CD4-positive, alpha-beta T cell treated with Interleukin-17A for 1 hour (primary cell): ENCODE measurements at places on chromosomes 6 and 20.

DNA sequence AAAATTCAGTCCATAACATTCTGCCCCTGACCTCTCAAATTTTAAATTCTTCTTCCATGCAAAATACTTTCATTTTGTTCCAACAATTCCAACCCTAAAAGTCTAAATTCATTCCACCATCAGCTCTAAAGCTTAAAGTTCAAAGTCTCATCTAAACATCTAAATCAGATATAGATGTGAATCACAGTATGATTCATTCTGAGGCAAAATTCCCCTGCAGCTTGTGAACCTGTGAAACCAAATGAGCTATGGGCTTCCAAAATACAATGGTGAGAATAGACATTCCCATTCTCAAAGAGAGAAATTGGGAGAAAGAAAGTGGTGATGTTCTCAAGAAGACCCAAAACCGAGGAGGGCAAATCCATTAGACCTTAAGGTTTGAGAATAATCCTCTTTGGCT is 309.8 kb downstream of the HIVEP2 start:
- DNase-seq, result no peak

GRCh38 chr6:163793011-163793983 is 378.8 kb downstream of the QKI start:
- no peak for DNase-seq

DNA sequence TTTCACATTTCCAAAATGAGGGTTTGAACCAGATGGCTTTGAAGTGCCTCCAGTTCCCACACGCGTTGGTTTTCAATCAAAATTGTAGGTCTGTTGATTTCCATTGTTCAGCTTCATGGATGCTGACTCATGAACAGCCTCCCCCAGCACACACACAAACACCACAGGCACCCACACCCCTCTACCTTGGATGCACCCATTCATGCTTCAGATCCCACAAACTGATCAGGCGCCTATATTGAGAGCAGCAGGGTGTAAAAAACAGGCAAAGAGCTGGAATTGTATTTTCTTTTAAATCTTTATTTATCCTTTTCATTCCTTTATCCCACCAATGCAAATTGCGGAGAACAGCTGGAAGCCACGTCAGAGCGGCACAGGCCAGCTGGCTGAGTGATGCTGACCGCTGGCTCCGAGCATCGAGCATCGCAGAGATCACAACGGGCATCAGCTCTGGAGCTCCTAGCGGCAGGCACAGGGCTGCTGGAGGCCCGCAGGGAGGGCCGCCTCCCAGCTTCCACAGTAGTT is 29.3 kb upstream of the TBC1D7 start:
- DNase-seq, result no peak

DNA sequence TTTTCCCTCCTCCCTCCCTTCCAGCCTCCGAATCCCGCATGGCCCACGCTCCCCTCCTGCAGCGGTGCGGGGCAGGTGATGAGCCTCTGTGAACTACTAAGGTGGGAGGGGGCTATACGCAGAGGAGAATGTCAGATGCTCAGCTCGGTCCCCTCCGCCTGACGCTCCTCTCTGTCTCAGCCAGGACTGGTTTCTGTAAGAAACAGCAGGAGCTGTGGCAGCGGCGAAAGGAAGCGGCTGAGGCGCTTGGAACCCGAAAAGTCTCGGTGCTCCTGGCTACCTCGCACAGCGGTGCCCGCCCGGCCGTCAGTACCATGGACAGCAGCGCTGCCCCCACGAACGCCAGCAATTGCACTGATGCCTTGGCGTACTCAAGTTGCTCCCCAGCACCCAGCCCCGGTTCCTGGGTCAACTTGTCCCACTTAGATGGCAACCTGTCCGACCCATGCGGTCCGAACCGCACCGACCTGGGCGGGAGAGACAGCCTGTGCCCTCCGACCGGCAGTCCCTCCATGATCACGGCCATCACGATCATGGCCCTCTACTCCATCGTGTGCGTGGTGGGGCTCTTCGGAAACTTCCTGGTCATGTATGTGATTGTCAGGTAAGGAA is at the start of gene OPRM1:
Gene OPRM1 (plus strand): TSS at position 10 of the 612 bp plus-strand sequence. CDS start 305 bp downstream, at position 315.
- no peak for DNase-seq

- no peak for DNase-seq
Measured at GRCh38 chr20:47212606-47213207, 143.8 kb downstream of the ZMYND8 start.

DNA sequence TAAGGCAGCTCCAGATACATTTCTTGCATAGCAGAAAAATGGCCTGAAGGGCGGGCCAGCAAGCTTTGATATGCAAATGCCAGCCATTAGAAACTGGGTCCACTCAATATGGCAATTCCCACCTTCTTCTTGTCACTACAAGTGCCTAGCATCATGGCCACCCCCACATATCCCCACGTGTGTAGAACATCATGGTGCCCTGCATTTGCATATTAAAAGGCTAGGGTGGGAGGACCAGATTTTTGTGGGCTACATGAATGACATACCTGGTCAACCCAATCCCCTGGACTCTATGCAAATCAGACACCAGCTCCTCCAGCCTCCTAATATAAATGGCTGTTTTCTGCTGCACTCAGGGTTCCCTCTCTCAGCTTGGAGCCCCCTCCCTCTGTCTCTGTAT is 31.7 kb downstream of the PLN start:
- no peak for DNase-seq

DNA sequence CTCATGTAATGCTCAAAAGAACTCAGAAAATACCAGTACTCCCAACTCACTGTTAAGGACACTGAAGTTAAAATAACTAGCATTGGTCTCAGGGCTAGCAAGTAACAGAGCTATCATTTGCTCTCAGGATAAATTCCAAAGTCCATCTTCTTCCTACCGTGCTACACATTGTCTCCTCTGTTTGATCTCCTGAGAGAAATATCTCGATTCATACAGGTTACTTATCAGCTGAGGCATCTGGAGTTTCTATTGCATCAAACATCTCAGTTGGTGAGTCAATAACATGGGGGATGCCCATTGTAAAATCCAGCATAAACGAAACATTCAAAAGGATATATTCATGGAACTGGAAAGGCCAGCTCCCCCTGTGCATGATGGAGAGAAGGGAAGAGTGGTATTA is 147.4 kb downstream of the BACH2 start:
- no peak for DNase-seq

DNA sequence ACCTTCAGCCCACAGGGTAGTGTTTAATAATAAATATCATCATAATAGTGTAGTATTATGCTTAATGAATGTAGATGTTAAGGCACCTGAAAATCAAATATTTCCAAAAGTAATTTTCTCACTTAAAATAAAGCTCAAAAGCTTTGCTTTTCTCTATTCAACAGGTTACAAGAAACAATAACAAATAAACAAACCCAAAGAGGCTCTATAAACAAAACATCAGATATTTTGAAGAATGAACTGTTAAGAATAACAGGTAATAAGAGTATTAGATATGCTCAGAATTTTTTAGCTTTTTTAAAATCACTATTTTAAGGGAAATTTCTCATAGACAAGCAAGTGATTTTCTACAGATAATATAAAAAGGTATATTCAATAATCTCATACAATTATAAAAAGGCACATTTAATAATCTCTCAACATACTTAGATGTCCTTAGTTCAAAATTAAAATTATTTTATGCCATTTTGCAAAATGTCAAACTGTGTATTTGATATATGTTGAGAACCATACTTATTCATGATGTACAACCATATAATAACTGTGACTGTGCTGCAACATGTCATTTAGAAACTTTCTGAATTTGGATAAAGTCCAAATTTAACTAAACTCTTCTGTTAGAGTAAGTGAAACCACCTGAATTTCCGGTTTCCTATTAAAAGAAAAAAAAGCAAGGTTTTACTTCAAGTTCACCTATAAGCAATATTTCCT is 35.8 kb downstream of the PHIP start:
- no peak for DNase-seq

- DNase-seq, result no peak
Measured at GRCh38 chr20:37850724-37851355, 52.1 kb upstream of the VSTM2L start.

GRCh38 chr20:1415667-1416468 is 23.0 kb upstream of the FKBP1A start:
- no peak for DNase-seq

GRCh38 chr6:125339653-125340052 is 37.9 kb upstream of the HDDC2 start:
- DNase-seq, result no peak

DNA sequence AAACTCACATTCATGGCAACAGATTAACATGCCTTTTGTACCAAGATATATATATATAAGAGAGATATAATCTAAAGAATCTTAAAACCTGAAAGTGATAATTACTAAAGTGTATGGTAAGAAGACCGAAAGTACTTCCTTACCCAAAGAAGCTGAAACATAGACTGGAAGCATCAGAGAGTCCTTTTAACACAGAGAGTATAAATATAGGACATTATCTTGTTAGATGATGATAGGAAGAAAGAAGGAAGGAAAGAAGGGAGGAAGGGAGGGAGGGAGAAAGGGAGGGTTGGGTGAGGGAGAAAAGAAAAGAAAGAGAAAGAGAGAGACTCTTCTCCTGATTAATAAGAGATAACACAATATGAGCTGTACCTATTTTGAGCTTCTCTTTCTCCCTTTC is 68.2 kb downstream of the PHIP start:
- no peak for DNase-seq

DNA sequence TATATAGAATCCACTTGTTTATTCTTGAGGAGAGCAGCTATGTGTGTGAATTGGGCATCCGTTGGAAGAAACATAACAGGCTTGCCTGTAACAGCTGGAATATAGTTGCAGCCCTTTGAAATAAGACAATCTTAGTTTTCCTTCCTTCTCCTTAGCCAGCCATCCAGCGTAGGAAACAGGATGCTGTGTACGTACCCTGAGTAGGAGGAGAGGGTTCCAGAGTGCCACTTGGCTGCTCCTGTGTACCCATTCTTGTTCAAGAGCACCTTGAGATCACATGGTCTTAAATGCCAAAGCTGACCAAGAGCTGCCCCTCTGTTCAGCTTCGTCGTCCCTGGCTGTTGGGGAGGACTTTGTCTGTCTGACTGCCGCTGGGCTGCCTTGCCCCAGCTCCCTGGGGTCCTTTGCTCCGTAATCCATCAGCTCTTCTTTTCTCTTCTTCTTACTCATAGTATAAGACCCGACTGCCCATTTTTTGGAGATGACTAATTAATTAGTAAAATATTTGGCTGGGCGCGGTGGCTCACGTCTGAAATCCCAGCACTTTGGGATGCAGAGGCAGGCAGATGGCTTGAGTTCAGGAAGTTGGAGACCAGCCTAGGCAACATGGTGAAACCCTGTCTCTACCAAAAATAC is 49.0 kb downstream of the RREB1 start:
- DNase-seq, result no peak

- DNase-seq, result no peak
Measured at GRCh38 chr6:21912151-21912832, 318.7 kb downstream of the SOX4 start.

GRCh38 chr20:4457566-4458543 is 263.9 kb upstream of the PRND start:
- no peak for DNase-seq

- no peak for DNase-seq
Measured at GRCh38 chr6:15527838-15528617, 134.8 kb downstream of the DTNBP1 start.

DNA sequence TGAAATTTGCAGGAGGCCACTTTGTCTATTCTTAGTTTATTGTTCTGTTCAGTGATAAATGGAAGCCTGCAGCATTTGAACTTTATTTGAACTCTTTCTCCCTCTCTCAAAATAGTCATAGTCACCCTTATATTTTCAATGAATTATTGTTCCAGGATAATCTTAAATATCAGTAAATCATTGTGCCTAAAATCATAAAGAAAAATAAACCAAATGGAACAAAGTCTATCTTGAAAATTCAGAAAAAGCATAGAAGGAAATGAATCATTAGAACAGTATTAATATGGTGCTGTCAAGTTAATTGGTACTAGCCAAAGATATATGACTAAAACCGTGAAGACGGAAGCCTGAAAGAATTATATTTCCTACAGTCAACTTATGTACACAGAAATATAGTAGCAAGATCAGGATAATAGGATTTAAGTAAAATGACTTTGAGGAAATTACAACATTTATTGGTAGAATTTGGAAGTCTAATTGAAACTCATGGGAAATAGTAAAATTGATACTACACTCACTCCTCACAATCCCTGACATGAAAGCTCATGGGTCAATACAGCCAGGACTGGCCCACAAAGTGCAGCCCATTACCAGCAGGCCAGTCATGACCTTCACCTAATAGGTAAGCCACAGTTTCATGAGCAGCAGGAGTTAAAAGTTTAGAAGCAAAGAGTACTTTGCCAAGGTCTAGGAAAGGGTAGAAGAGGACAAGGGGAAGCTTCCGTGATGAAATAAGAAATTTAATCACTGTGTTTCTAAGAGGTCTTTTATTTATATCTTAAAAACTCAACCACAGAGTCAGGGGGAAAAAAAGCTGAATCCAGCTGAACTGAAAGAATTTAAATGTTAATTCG is 119.9 kb upstream of the ENPP5 start:
- DNase-seq, result no peak

DNA sequence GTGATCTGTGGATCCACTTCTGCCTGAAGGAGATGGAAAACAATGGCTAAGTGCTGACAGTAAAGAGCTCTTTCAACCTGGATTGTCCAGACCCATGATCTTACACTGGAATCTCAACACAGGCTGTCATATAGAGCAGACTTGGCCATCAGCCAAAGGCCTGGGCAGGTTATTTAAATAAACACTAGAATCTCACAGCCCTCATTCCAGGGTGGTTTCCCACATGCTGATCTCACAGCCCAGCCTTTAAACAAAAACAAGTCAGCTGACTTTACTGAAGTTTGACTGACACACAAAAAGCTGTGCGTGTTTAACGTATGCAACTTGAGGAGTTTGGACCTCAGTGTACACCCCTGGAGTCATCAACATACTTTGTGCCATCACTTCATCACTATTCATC is 28.4 kb downstream of the SYNDIG1 start:
- no peak for DNase-seq

GRCh38 chr6:148179786-148180185 is 162.9 kb upstream of the SASH1 start:
- DNase-seq, result no peak
